ENCODE measurements at places on chromosomes 5 and 9. TPM values are rescaled to one million over a fixed set of nuclear protein-coding genes. Genes with fewer than 3 reads are reported as not detected.

The NEURL1B gene
- total RNA-seq = 60.5 TPM

The GZMA gene
- 17.6 TPM for total RNA-seq

The ADAMTS2 gene
- total RNA-seq = 2.6 TPM

The DOK3 gene
- total RNA-seq = 8.9 TPM

The SPATA9 gene
- total RNA-seq = 0.49 TPM

The HAND1 gene
- not detected for total RNA-seq

The QRFP gene
- total RNA-seq = not detected

The IFNB1 gene
- not detected for total RNA-seq

The PLCXD3 gene
- 0.84 TPM for total RNA-seq
